ENCODE measurements at places on chromosomes 12 and 14.

DNA sequence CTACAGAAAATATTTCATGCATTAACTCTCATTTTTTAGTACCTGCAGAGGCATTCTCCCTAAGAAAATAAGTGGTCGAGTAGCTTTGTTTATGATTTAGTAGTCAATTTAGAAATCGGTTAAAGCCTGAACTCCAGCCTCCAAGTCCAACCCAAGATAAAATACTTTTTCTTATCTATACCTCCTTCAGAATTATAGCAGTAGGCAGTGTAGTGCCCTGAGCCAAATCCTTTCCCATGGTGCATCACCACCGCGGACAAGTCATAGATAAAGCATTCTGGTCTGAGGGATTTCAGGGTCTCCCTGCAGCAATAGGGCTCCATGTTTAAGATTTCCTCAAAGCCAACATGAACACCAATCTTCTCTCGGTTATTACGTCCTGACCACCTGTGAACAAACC lies 30.5 kb downstream of the USP44 start:
- no peak for DNase-seq

GRCh38 chr14:24847568-24848095 lies 202.3 kb downstream of the STXBP6 start:
- DNase-seq = no peak

DNA sequence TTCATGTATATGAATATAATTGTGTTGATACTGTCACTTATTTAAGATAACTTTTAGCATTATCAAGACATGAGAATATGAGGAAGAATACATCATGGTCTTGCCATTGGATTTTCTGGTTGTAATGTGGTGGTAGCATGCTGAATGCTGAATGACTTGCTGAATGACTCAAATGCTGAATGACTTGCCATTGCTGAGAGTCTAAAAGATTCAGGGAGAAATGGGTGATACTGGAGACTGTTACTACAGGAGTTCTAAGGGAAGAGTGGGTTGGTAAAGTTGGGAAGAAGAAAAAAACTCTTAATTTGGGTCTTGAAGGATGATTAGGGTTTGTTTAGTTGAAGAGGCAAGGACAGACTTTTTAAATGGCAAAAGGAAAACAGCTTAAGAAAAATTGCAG lies 72.1 kb upstream of the MANSC4 start:
- no peak for DNase-seq

GRCh38 chr12:14303661-14304155 lies 61.8 kb upstream of the ATF7IP start:
- DNase-seq = no peak

DNA sequence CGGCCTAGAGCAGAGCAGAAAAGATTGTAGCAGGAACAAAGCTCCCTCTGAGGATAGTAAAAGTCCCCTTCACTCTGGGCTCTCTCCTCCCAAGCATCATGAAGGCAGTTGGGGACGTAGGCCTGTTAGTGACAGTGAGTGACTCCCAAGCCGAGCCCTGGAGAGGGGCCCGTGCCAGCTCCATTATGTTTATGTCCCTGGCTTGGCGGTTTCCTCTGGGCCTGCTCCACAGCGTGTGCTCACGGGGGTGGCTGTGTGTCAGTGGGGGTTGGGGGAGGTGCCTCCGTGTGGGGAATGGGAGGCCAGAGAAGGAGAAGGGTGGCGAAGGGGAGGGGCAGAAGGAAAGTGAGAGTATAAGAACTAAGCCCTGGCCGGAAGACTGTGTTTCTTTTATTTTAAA lies 170.0 kb upstream of the VASH1 start:
- no peak for DNase-seq
